ENCODE measurements at places on chromosomes 16 and 17. TPM values are rescaled to one million over a fixed set of nuclear protein-coding genes. Genes with fewer than 3 reads are reported as not detected.

GRCh38 chr17:75764711-75765421 is at the start of gene GALK1:
TSS of gene GALK1 (minus strand) at chr17:75765192. CDS start at chr17:75765136, 56 bp downstream.
- peak; percentile 64 for DNase-seq

GRCh38 chr16:1823821-1824220 is 2.8 kb downstream of the HAGH start:
- DNase-seq, result no peak

DNA sequence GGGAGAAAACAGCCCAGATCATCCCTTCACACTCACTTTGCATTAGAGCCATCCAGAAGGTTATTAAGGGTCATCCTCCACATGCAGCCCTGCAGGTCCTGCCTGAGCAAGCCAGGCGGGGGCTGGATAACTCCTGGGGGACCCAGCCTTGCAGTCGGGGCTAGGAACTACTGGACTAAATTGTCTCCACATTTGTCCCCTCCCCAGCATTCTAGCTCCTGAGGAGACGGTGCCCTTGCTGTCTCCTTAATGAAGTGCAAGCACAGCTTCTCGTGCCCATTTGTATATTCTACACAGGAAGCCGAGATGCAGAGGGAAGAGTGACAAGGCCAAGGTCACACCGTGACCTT is 185.2 kb downstream of the C16orf95 start:
- DNase-seq, result no peak

- peak; percentile 42 for DNase-seq
Observed at GRCh38 chr16:81581107-81581506, 136.5 kb downstream of the CMIP start.

- no peak for DNase-seq
Observed at GRCh38 chr16:72854267-72854959, 193.5 kb downstream of the ZFHX3 start.

DNA sequence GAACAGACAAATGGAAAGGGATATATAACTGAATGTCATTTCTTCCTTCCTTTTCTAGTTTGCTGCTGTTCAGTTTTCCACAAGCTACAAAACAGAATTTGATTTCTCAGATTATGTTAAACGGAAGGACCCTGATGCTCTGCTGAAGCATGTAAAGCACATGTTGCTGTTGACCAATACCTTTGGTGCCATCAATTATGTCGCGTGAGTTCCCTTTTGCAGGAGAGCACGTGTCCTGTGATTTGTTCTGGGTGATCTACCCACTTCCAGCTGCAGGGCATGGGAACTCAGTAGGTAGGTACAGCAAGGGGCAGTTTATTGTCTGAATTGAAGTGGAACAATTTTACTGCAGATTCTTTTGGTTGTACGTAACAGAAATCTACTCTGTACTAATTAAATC is 8.8 kb downstream of the ITGAL start:
- DNase-seq, result peak; percentile 28

DNA sequence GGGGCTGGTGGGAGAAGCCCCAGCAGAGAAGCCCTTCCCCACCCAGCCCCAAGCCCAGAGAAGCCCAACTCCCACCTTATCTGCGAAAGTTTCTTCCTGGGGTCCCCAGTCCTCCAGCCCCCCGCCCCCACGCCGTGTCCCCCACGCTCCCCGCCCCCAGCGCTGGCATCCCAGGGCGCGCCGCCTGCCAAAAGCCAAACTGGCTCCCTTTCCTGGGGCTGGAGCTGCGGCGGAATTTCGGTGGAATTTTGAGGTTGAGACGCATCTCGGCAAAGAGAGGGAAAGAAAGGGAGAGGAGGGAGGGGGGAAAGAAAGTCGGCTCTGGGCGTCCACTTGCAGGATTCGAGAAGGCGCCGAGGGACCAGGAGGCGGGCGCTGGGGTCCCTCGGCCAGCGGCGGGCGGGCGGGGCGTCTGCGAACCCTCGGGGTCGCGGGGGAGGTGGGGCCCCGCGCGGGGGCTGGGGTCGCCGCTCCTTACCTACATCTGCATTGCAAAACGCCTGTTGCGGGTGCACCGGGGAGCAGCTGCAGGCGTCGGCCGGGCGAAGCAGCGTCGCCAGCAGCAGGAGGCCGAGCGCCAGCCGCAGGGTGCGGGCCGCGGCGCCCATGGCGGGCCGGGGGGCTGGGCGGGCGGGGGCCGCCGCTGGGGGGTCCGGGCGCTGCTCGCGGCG is 571 bp downstream of the TIMP2 start:
- DNase-seq, result no peak

The SLC35G6 gene
- polyA plus RNA-seq, result 0.20 TPM

The LRRC46 gene
- 3.6 TPM for polyA plus RNA-seq

The MPP3 gene
- polyA plus RNA-seq, result 12.6 TPM

The G6PC1 gene
- polyA plus RNA-seq, result 9.1 TPM

Data from renal pelvis (tissue), 12 donors.